ENCODE measurements at places on chromosomes 3 and 15.

- peak; percentile 81 for DNase-seq
These were observed at the start of gene TSPAN3 for GRCh38 chr15:77070495-77071304. TSPAN3 (minus strand) TSS chr15:77071109; CDS start chr15:77070954, 155 bp downstream.

- DNase-seq: no peak
These were observed 11.5 kb downstream of the KPNA4 start for GRCh38 chr3:160553827-160554226.

GRCh38 chr3:110126065-110126464 is 788.7 kb upstream of the DPPA4 start:
- no peak for DNase-seq

- DNase-seq: no peak
These were observed 6.1 kb upstream of the PLSCR4 start for GRCh38 chr3:146256851-146257486.

- DNase-seq: no peak
These were observed 233.4 kb downstream of the ITPR1 start for GRCh38 chr3:4726549-4726948.

- DNase-seq: no peak
These were observed 41.3 kb downstream of the SSR3 start for GRCh38 chr3:156513619-156514018.

- no peak for DNase-seq
These were observed 334.0 kb upstream of the NR2F2 start for GRCh38 chr15:95996494-95996893.

GRCh38 chr3:73801444-73801843 is 176.7 kb upstream of the PDZRN3 start:
- DNase-seq: no peak

DNA sequence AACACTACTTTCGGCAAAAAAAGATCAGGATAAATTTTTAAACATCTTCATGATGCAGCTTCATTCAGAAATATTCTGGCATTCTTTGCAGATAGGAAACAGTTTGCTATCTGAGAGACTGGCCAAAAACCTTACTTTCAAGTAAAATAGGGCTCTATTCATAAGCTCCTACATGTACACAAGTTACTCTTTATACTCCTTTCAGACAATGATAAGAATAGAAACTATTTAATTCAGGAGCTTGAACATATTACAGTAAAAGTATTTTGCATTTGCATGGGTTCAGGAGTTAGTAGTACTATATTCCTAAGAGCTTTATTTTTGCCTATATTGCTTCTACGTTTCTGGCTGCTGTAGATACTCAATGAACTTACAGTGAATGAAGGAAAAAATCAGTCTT is 70.5 kb downstream of the PLOD2 start:
- DNase-seq: no peak

DNA sequence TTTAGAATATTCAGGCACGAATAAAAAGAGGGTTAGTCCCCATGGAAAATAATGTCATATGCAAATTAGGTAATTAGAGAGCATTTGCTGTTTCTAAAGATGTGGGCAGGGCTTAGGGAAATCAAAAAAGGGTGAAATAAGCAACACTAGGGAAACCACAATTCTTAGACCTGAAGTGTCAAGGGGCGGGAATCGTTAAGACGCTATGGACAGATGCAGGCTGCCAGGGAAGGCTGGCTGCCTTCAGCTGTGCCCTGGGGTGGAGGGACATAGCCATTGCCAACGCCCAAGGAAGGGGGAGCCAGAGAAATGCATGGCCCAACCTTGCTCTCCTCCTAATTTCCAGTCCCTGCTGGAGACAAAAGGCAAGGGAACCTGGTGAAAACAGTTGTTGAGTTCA is 141.7 kb upstream of the PROK2 start:
- no peak for DNase-seq

DNA sequence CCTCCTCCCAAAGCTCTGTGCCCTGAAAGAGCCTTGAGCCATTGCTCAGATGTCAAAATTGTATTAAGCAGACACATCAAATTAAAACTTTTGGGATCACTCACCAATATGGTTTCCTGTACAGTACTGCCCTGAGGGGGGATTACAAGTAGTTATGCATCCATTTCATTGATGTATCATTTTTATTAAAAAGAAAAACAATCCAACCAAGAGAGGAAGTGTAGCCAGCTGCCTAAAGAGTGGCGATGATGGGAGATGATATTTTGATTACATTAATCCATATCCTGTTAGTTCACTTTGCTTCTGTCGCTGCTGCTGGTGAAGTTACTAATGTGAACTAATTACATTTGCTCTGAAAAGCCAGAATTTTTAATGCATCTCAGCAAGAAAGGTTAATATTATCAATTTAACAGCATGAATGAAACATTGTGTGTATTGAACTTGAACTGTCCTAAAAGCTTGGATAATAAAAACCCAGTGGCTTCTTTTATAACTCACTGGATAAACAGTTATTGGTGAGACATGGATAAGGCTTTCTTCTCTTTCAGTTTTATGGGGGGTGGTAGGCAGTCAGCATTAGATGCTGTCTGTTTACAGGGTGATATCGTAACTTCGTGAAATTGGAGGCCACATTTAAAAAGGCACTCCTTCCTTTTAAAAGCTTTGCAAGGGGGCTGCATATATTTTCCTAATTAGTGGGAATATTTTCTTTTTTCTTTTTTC is 87.7 kb downstream of the IGF1R start:
- no peak for DNase-seq

- no peak for DNase-seq
These were observed 87.9 kb upstream of the SLC24A5 start for GRCh38 chr15:48032911-48033310.

GRCh38 chr3:134542287-134542958 is 56.6 kb downstream of the CEP63 start:
- no peak for DNase-seq

GRCh38 chr3:126811530-126811929 is 107.5 kb downstream of the CHCHD6 start:
- DNase-seq: no peak

- DNase-seq: no peak
These were observed 18.6 kb downstream of the SUCLG2 start for GRCh38 chr3:67635806-67636205.

DNA sequence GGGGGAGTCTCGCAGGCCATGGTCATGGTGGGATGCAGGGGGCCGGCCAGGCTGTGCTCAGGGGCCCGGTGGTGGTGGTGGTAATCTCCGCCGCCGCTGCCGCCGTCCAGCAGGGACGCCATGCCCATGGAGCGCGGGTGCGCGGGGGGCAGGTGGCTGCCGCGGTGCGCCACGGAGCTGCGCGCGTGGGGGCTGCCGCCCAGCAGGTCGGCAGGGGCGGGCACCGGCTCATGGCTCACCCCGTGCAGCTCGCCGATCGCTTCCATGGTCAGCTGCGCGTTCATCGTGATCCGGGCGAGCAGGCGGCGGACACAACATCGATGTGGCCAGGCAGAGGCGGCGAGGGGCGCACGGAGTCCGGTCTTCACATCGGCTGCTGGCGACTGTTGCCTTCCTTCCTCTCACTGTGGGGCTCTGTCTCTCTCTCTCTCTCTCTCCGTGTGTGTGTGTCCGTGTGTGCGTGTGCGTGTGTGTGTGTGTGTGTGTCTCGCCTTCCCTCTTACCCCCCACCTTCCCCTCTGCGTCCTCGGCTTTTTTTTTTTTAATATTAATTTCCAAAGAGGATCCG is 451 bp downstream of the ONECUT1 start:
- no peak for DNase-seq

DNA sequence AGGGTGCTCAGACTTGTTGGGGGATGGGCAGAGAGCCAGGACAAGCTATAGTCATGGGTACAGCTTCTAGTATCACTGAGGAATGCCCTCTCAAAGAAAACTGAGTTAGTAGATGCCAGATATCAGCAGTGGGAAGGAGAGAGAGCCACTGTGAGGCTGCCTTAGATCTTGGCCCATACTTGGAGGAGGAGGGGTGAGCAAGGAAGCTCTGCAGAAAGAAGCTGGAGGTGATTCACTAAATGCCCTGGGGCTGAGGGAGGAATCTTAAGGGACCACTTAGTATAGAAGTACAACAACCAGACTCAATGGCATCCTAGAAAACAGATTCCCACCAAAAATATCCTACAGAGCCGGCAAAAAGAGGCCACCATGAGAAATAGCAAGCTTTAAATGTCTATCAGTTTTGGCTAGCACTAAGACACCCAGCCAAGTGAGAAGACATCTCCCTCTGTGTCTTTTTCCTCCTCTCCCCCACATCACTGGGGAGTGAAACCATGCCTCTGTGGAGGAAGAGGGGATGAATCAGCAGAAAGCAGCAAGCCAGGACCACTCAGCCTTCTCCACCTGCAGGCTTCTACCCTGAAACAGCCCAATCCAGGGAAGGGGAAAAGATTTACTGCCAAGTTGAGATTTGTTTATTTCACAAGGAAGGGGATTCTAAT is 282.5 kb upstream of the STT3B start:
- peak; percentile 54 for DNase-seq

DNA sequence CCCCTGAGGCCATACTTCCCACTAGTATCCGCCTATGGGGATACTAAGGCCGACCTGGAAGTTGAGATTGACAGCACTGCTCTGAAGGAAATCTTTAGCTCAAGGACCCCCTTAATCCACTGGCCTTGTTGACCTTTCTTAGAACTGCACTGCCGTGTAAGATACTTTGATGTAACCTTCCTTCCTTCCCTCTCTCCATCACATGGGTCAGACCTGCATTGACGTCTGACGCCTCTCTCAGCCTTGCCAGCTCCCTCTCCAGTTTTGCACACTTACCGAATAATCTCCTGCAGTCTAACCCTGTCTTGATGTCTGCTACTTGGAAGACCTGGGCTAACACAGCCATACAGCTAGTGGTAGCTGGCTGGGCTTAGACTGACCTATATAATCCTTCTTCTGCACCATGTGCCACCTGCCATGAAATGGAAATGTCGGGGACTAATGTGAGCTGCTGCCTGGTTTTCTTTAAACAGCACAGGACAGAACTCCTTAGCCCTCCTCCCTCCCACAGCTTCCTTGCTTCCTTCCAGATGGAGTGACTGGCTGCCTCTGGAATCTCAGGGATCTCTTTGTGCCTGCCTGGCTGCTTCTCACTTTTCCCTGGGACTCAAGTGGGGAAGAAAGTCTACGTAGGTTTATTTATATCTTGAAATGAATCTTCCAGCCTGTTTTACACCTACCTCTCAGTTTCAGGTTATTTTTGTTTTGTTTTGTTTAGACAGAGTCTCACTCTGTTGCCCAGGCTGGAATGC is 39.2 kb upstream of the HERC1 start:
- no peak for DNase-seq

DNA sequence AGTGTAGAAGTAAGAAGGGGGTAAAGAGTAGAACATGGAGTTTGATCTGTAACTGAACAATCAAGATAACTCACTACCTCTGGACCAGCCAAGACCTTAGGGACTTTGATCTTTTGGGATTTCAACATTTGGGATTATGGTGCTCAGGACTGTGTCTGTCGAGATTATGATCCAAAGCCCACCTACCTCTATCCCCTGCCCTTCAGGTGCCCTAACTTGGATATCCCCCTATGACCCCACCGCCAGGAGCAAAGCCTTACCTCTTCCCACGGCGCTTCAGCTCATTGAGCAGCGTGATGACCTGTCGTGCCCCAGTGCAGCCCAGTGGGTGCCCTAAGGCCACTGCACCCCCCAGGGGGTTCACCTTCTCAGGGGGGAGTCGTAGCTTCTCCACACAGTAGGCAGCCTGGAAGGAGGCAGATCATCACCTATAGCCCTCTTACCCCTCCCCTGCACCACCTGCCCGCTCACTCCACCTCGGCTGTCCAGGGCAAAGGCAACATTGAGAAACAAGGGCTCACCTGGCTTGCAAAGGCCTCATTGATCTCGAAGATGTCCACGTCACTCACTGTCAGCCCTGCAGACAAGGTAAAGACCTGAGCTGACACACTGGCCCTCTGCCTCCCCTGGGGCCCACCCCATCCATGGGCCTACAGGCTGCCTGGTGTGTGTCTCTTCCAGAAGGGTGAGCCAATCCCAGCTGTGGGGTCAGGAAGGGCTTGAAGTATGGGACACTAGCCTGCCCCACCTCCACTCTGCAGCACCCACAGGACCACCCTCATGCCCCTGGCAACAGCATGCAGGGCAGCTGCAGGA is 11.4 kb downstream of the ACAA1 start:
- DNase-seq: no peak

DNA sequence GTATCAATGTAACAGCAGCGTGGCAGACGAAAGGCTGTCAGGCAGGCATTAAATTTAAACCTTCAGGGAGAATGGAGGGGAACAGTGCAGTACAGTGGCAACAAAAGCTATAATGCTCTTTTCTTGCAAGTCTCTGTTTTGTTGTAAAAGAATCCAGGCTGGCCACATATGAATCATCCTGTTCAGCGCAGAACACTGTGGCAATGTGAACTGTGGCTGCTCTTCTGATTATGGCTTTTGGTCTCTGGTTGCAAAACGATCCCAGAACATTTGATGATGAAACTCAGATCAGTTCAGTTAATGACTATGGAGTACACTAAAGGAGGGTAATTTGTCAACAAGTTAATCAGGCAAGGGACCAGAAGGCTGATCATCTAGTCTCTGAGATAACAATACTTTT is 219.7 kb upstream of the SGO1 start:
- DNase-seq: no peak

- no peak for DNase-seq
These were observed 4.1 kb downstream of the ISLR2 start for GRCh38 chr15:74134387-74135027.

GRCh38 chr15:41939986-41940385 is 32.4 kb downstream of the EHD4 start:
- DNase-seq: no peak

Measured in bone marrow (tissue), 2 donors.